Activated naive CD8-positive, alpha-beta T cell treated with anti-CD3 and anti-CD28 coated beads, Interleukin-2, amount 50 U/mL, for 24 hours (primary cell): ENCODE measurements at places on chromosomes 3 and 15.

DNA sequence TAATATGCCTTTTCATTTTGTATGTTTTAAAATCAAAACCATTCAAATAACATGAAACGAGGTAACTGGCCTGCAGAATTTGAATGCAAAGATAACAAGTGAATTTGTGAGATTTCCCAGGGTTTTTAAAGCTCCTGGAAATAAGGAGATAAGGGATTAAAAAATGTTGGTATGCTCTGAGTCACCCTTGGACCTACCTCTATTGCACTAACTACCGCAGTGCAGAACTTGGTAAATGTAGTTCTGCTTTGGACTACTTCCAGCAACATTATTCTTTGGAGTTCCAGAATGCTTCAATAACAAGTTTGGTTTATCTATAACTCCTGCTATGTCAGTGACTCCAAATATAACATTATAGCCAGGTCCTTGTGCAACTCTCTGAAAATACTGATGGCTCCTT lies 201.7 kb downstream of the GAP43 start:
- no peaks in the 10 kb centered on the region for H3K36me3 ChIP-seq
- peaks cover 13% of the 10 kb centered on the region for H3K27me3 ChIP-seq
- DNase-seq = no peak
- H3K4me3 ChIP-seq = no peak overlapping the region
- H3K4me1 ChIP-seq = no peaks in the 10 kb centered on the region
- no peak overlapping the region for H3K27ac ChIP-seq

DNA sequence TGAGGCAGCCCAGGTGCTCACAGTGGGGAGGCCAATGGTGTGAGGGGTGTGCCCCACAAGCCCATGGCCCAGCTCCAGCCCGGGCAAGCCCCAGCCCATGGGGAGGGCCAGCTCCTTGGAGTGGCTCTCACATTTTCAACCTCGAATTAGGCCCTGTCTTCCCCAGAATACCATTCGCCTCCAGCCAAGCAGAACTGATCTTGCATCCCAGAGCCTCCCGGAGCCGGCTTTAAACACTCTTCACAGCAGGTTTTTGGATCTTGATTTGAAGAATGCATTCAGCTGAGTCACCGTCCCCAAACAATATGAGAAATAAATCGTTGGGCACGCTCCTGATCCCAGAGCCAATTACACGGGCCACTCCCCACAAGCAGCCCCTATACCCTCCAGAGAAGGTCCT lies 23.7 kb downstream of the TPRA1 start:
- H3K4me3 ChIP-seq = no peak overlapping the region
- no peaks in the 10 kb centered on the region for H3K4me1 ChIP-seq
- H3K27ac ChIP-seq = no peak overlapping the region
- H3K27me3 ChIP-seq = peaks cover 7% of the 10 kb centered on the region

- no peak overlapping the region for H3K27ac ChIP-seq
- peaks cover 41% of the 10 kb centered on the region for H3K36me3 ChIP-seq
- DNase-seq = no peak
- no peaks in the 10 kb centered on the region for H3K27me3 ChIP-seq
Observed at GRCh38 chr3:170360916-170361315, 3.4 kb downstream of the SKIL start.

- no peak overlapping the region for H3K27ac ChIP-seq
- peaks cover 4% of the 10 kb centered on the region for H3K27me3 ChIP-seq
- no peak overlapping the region for H3K4me3 ChIP-seq
- DNase-seq = no peak
- H3K4me1 ChIP-seq = peaks cover 22% of the 10 kb centered on the region
- peaks cover 1% of the 10 kb centered on the region for H3K36me3 ChIP-seq
Observed at GRCh38 chr15:69862540-69862939, 235.2 kb downstream of the TLE3 start.

DNA sequence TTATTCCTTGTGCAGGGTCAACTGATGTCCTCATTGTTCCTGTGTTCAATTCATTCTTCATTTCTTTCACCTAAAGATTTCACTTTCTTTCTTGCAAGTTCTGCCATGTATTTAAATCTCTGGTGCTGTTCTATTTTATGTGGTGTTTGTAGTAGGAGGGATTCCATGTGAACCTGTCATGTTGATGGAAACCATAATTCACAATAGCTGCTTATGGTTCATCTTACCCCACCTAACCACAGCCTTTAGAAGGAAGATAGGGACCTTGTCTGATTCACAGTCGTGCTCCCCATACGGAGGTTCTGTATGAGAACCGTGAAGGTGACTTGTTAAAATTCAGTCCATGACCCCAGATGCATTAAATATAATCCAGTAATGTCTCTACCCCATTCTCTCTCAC lies 21.9 kb downstream of the SLCO2A1 start:
- H3K27ac ChIP-seq = no peak overlapping the region
- no peak overlapping the region for H3K4me3 ChIP-seq
- no peaks in the 10 kb centered on the region for H3K4me1 ChIP-seq
- peaks cover 7% of the 10 kb centered on the region for H3K27me3 ChIP-seq

GRCh38 chr3:56003129-56003528 lies 465.1 kb downstream of the ERC2 start:
- H3K4me1 ChIP-seq = no peaks in the 10 kb centered on the region
- H3K27ac ChIP-seq = no peak overlapping the region
- no peak overlapping the region for H3K4me3 ChIP-seq
- no peak for DNase-seq

DNA sequence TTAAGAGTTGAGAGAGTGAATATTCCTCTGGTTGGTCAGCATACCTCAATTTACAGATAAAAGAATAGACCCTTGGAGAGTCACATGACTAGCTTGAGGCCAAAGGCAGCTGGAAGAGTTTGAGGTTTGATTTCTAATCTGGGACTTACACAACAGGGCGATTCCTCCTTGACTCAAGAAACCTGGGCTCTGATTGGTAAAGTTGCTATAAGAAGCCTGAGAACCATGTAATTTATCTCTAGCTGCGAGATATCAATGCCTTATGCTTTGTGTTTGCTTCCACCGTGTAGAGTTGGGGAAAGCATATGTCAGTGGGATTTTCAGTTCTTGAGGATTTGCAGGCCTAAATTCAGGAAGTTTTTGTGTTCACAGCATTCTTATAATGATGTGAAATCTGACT lies 206.0 kb downstream of the KLHL25 start:
- no peak overlapping the region for H3K27ac ChIP-seq
- no peak overlapping the region for H3K4me3 ChIP-seq
- peaks cover 57% of the 10 kb centered on the region for H3K4me1 ChIP-seq
- H3K27me3 ChIP-seq = no peaks in the 10 kb centered on the region
- DNase-seq = no peak

DNA sequence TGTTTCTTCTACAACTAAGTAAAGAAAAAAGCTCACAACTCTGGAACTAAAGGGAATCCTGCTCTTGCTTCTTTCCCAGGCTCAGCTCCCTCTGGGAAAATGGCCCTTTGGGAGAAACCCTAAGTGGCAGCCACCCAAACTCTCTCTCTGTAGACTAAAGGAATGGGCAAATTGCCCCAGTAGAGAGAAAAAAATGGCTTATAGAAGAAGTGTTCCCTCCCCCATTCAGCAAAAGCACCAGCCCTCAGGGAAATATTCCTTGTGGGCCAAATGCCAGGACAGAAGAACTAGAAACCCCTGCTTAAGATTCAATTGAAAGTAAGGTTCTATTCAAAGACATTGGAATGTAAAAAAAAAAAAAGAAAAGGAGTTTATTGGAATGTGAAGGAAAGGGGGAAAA lies 603.7 kb upstream of the ALCAM start:
- no peaks in the 10 kb centered on the region for H3K27me3 ChIP-seq
- DNase-seq = no peak
- no peak overlapping the region for H3K4me3 ChIP-seq
- no peaks in the 10 kb centered on the region for H3K4me1 ChIP-seq

DNA sequence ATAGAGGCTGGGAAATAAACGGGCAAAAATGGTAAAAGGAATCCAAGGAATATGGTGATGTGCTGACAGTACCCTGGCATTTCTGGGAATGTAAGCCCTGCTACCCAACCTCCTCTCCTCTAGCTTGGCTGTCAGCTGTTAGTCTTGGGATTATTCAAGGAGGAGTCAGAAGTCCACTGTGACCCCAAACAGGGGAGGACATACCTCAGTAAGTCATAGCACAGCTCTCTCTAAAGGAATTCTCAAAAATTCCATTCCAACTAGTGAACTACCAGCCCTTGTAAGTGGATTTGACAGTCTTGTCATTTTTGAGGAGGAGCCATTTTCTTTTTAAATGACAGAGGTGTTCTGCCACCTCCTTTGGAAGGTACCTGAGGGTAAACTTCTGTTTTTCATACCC lies 207.5 kb downstream of the PDCD6IP start:
- DNase-seq = no peak
- no peaks in the 10 kb centered on the region for H3K27me3 ChIP-seq
- H3K4me3 ChIP-seq = no peak overlapping the region
- H3K27ac ChIP-seq = no peak overlapping the region
- H3K36me3 ChIP-seq = no peaks in the 10 kb centered on the region

DNA sequence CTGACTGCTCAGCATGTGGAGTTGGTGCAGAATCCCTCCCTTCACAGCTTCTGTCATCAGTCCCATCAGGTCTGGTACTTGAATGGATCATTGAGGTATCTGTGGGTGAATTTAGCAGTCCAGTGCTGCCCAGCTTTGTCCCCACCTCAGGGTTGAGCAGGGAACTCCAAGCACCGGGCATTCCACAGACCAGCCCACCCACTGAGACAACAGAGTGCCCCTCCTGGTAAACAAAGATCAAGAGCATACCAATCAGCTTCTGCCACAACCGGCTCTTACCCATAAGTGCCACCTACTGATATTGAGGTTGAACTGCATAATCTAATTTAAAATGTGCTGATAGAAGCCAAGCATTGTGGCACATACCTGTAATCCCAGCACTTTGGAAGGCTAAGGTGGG lies 57.1 kb upstream of the FXR1 start:
- H3K27me3 ChIP-seq = peaks cover 14% of the 10 kb centered on the region
- no peaks in the 10 kb centered on the region for H3K4me1 ChIP-seq
- H3K27ac ChIP-seq = no peak overlapping the region
- no peak for DNase-seq
- no peaks in the 10 kb centered on the region for H3K36me3 ChIP-seq
- no peak overlapping the region for H3K4me3 ChIP-seq

DNA sequence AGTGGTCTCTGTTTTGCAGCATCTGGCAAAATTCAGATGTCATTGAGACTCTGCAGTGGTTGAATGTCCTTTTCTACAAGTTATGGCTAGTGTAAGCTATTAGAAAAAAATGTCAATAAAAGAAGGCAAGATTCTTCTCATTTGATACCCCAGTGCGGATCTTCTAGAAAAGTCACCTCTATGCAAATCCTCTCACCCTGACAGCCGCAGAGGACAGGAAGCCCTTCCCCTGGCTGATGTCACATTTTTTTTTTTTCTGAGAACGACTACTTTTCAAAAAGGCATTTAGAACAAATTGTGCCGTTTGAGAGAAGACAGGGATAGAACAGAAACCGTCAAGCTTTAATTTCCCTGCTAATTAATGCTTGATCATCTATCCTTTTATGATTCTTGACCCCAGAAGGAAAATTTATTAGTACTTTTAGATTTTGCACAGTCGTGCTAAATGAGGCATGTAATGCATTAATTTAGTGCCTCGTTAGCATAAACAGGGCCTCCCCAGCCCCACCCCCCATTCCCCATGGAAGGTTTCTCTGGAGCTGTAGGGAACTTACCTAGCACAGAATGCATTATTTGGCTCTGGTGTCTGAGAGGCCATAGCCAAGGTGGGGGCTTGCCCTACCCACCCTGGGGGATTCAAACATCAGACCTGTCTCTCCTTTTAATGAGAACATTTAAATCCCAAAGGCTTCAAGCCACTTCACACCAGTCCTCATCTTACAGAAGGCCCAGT lies 183.8 kb downstream of the OPA1 start:
- H3K27me3 ChIP-seq = peaks cover 29% of the 10 kb centered on the region
- peaks cover 3% of the 10 kb centered on the region for H3K4me1 ChIP-seq
- H3K4me3 ChIP-seq = no peak overlapping the region

- H3K27me3 ChIP-seq = peaks cover 3% of the 10 kb centered on the region
- DNase-seq = no peak
- H3K4me1 ChIP-seq = peaks cover 4% of the 10 kb centered on the region
- no peaks in the 10 kb centered on the region for H3K36me3 ChIP-seq
- no peak overlapping the region for H3K27ac ChIP-seq
Observed at GRCh38 chr3:140816372-140817195, 125.1 kb upstream of the SLC25A36 start.

DNA sequence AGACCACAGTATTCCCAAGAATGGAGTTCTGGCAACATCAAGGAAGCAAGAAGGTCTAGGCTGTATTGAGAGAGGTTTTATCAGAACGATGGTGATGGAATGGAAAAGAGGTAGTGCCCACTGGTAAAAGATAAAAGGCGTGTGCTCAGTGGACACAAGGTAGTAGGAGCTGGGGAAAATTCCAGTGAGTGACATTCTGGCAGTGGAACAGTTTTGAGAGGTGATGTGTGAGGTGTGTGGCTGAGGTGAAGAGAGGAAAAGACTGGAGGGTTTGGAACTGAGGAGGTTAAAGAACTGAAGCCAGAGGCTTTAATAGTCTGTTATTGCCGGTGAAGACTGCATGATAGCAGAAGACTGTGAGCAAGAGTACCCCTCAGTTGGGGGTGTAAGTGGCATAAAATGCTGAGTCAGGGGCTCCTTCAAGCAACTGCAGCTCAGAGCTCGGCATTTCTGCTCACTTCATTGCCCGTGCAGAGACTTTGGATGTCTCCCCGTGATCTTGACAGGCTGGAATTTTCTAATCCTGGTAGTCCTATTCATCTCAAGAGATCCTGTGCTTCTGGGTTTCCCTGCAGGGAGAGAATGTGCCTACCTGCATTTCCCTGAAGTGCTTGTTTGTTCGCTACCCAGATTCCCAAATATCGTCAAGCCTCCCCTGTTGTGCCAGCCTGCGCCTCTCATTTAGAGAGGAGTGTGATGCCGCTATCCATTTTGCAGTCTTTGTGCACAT lies 191.0 kb downstream of the SATB1 start:
- peaks cover 11% of the 10 kb centered on the region for H3K27me3 ChIP-seq
- DNase-seq = no peak
- H3K36me3 ChIP-seq = no peaks in the 10 kb centered on the region
- no peak overlapping the region for H3K27ac ChIP-seq
- H3K4me3 ChIP-seq = no peak overlapping the region

DNA sequence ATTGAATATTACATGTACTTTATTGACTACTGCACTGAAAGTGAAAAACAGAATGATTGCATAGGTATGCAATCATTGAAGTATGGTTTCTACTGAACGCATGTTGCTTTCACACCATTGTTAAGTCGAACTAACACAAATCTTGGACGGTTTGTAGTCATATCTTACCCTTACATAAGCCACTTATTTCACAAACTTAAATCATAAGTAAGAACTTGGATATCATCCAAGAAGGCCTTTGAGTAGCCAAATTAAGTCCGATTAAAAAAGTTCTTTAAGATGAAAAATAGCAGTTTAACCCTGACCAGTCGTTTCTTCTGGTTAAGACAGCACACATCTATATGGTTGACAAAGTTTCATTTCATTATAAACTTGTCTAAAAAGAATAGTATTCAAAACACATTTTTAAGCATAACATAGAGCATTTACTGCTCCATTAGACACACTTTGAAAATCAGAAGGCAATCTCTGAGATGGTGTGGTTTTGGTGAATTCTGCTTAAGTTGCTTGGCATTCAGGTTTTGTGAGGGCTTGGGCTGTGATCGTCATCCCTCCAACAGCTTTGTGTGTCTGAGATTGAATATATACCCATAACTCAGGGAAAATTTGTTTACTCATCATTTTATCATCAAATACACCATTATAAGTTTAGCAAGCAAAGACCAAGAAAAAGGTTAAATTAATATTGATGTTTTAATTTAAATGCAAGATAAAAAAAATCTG lies 92.2 kb downstream of the NFKBIZ start:
- H3K27me3 ChIP-seq = no peaks in the 10 kb centered on the region
- H3K4me1 ChIP-seq = peaks cover 34% of the 10 kb centered on the region
- H3K36me3 ChIP-seq = no peaks in the 10 kb centered on the region
- H3K27ac ChIP-seq = no peak overlapping the region
- no peak for DNase-seq
- no peak overlapping the region for H3K4me3 ChIP-seq
